ENCODE measurements at places on chromosomes 13 and 19.

DNA sequence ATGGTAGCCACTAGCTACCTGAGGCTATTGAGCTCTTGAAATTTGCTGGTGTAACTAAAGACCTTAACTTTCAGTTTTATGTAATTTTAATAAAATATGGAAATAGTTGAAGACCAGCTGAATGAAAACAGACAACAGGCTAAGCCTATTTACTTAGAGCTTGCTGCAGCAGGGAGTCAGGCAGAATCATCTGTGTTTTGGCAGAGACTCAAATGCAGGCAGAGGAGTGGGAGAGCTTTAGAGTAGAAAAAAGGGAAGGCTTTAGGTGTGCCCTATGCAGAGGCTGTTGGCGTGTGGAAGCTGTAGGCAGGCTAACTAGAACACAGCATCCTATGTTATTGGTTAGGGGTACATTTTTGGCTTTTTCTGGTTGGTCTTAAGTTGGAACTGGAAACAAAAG, 304.9 kb upstream of the NBEA start:
- DNase-seq = no peak

GRCh38 chr19:35015270-35015953, 14.9 kb upstream of the SCN1B start:
- no peak for DNase-seq

DNA sequence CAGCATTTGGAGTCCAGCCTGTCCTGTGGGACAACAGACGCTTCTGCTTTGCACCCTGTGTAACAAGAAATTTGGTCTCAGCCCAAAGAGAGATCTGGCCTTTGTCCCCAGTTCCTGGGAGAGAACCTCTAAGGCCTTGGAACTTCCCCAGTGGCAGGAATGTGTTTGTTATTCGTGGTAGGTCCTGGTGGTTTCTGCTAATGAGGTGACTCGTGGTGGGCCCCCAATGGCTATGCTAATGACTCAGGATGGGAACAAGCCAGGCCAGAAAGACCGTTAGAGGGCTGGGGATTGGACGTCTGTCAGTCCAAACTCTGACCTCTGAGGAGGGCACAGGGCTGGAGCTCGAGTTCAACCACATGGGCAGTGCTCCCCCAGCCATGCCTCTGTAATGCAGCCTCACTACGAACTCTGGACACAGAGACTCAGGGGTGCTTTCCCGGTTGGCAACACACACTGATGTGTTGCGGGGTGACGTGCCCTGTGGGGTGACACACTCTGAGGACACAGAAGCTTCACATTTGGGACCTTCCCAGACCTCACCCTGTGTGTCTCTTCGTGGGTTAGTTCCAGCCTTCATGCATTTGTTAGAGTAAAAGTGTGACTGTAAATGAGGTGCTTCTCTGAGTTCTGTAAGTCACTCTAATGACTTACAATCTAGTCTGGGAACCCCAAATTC, 38.9 kb downstream of the TEX29 start:
- DNase-seq = no peak

DNA sequence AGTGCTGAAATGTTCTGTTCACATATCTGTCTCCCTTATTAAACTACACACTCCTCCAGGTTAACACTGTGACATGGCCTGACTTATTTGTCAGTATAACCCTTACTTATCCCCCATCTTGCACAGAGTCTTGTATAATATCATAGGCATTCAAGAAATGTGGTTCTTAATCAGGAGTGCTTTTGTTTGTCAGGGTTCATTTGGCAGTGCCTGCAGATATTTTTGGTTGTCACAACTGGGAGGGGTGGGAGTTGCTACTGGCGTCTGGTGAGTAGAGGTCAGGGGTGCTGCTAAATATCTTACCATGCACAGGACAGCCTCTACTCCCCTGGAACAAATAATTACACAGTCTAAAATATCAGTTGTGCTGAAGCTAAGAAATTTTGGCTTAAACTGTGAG, 20.4 kb upstream of the OBI1 start:
- no peak for DNase-seq

- no peak for DNase-seq
Observed at GRCh38 chr13:66528944-66529576, 701.1 kb downstream of the PCDH9 start.

GRCh38 chr13:23651887-23652286, 81.7 kb downstream of the TNFRSF19 start:
- DNase-seq = no peak

DNA sequence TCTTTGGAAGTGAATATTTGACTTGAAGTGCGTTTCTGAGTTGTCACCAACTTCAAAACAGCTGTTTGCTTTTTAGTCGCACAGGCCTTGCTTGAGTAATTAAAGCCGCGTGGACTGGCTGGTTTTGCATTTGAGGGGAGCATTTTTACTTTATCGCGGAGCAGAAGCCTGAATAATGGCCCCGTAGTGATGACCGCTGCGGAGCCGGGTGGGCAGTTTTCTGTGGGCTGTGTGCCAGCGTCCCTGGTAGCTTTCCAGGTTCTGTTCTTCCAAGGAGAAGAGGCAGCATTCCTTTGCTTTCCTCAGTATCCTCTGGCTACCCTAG, 1.1 kb downstream of the NAA16 start:
- peak; percentile 47 for DNase-seq

DNA sequence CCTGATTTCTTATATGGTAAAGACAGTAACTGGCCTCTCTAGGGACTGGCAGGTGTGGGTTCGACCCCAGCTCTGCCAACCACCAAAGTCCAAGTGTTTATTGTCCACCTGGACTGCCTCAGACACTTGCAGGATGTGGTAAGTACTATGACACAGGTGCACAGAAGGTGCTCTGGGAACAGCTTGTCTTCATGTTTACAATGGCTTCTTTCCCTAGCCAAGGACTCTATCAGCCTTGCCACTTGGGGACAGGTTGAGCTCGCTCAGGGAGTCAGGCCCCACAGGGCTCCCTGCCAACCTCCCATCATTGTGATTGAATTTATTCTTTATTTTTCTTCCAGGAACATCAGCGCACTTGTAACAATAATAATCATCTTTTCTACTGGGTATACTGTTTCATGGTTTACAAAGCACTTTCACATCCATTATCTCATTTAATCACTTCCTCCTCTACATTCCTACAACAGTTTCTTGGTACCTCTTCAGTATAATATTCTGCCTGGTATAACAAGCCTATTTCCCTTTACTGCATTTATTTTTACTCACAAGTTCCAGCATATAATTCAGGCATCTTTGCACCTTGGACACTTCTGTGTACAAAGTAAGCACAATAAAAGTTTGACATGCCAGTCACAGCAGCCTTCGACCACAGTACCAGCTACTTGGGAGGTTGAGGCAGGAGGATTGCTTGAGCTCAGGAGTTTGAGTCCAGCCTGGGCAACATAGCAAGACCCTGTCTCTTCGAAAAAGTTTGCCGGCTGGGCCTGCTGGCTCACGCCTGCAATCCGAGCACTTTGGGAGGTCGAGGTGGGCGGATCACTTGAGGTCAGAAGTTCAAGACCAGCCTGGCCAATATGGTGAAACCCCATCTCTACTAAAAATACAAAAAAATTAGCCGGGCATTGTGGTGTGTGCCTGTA, 24.2 kb upstream of the GATAD2A start:
- DNase-seq = no peak

- no peak for DNase-seq
Observed at GRCh38 chr13:18948664-18949488, 232.7 kb downstream of the TUBA3C start.

DNA sequence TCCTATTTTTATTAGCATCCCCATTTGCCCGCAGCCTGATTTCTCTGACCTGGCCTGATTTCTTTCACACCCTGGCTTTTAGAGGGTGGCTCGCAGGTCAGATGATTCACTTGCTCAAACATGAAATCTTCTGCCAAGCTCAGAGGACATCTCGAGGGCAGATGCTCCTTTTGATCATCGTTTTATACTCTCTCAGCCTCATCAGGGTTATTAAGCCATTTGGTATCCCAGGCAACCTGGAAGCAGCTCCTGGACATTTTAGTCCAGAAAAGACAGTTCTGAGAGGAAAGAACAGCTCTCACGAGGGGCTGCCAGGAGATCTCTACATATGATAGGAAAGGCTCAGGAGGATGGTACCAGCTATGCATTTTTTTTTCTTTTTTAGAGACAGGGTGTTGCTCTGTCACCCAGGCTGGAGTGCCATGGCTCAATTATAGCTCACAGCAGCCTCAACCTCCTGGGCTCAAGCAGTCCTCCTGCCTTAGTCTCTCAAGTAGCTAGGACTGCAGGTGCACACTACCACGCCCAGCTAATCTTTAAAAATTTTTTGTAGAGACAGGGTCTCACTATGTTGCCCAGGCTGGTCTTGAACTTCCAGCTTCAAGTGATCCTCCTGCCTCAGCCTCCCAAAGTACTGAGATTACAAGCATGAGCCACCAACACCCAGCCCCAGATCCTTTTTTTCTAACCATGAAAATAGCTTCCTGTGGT, 165.4 kb downstream of the KATNAL1 start:
- DNase-seq = no peak

GRCh38 chr13:79681069-79681468, 200.1 kb downstream of the NDFIP2 start:
- DNase-seq = no peak

GRCh38 chr19:7469669-7470285, 19.1 kb downstream of the PEX11G start:
- DNase-seq = no peak

DNA sequence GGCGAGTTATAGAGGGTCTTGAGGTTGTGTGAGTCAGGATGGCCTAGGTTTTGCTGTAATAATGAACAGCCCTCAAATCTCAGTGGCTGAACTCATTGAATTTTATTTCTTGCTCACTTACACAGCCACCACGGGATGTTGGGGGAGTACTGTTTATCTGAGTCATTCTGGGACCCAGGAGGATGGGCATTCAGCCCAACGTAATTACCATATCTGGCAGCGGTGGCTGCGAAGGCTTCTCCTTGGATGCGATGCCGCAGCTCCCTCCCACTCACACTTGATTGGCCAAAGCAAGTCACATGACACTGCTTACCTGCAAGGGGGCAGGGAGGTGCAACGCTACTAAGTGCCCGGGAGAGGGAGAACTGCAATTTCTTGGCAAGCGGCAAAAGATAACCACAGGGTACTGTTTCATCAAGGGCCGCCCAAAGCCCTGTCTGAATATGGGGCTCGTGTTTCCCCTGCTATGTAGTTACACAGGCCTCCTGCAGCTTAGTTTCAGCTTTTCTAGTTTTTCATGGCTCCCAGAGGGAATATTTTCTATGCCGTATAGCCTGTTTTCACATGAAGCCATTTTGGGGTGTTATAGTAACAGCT, 19.9 kb downstream of the ZSWIM9 start:
- DNase-seq = no peak

- no peak for DNase-seq
Observed at GRCh38 chr19:9836021-9836420, 903 bp downstream of the PIN1 start.

- DNase-seq = no peak
Observed at GRCh38 chr13:46747031-46747820, 49.7 kb downstream of the ESD start.

GRCh38 chr13:75443356-75443958, 38.5 kb downstream of the TBC1D4 start:
- no peak for DNase-seq

GRCh38 chr13:108225440-108225839, 7.2 kb downstream of the ABHD13 start:
- peak; percentile 20 for DNase-seq

- DNase-seq = no peak
Observed at GRCh38 chr13:49616676-49617065, 11.6 kb upstream of the ARL11 start.

- DNase-seq = no peak
Observed at GRCh38 chr19:17248011-17248776, 2.5 kb upstream of the NR2F6 start.

- DNase-seq = no peak
Observed at GRCh38 chr19:58277748-58278540, 811 bp upstream of the ZNF8 start.

GRCh38 chr19:32692727-32693061, 1.1 kb downstream of the NUDT19 start:
- no peak for DNase-seq

DNA sequence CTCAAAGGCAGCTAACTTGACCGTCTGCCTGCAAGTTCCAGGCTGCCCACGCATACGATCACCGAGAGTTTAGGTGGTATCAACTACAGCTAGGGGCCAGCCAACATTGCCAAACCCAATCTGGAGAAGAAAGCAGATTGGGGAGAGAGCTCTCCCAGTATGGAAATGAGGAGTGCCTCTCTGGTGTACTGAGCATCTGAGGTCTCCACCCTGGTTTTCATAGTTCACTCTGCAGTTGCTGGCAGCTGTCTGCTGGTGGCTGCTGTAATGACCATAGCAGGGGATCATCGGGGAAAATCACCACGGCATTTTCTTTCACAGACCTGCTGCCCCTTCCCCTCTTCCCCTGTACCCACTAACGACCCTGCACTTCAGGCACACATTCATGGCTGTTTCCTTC, 201.7 kb downstream of the NUFIP1 start:
- no peak for DNase-seq

- DNase-seq = no peak
Observed at GRCh38 chr19:46014534-46014933, 8.3 kb downstream of the PGLYRP1 start.

GRCh38 chr13:45951724-45952123, 100.2 kb upstream of the SIAH3 start:
- no peak for DNase-seq

GRCh38 chr13:23433171-23434153, at the start of gene SACS:
TSS of gene SACS (minus strand) at chr13:23433702. CDS start at chr13:23411239, 22,463 bp downstream.
- DNase-seq = no peak

Data from KBM-7 (cell line).